ENCODE measurements at places on chromosomes 11 and 22.

GRCh38 chr11:3161309-3161708 lies 3.8 kb downstream of the OSBPL5 start:
- DNase-seq = no peak

DNA sequence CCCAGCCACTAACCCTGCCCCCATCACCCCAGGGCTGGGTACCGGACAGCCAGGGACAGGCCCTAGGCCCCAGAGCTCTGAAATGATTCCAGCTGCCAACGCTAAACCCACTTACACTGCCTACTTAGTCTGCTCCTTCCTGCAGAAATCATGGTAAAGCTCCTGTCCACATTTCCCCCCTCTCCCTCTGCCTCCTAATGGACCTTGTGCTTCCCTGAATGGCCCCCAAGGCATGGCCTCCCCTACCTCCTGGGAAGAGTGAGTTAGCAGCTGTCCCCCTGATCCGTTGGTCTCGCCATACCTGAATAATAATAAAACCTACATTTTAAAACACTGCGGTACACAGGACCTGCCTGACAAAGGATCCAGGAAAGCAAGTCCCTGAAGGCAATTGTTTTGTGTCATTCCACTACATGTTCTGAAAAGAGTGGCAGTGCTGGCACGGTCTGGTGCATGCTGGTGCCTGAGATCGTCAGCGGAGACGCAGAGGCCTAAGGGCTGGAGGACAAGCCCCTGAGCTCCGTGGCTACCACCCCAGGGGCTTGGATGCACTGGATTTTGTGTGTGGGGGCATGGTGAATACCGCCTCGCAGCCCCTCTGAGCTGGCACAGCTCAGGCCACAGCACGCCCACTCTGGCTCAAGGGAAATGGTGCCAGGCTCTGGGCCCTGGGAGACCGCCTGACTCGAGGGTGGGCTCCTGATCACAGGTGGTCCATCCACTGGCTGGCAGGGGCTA lies 186.3 kb downstream of the CTTN start:
- no peak for DNase-seq

DNA sequence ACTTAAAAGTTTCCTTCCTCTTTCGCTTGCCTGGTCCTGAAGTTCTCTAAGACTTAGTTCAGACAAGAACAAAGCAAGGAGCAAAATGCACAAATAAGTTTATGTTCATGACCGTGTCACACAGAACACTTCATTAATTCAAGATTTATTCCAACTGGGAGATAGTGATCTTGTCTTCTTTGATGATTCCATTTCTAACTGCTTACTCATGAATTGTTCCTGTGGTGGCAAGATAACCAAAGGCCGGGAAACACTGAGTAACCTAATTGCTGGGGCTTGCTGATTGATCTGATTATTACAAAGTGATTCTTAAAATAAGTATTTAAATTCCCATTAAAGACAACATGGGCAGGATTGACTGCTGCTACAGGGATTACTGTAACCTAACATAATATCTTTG lies 1462.9 kb upstream of the RAG2 start:
- no peak for DNase-seq

GRCh38 chr11:109526931-109527330 lies 104.9 kb downstream of the C11orf87 start:
- no peak for DNase-seq

GRCh38 chr22:32754413-32755041 lies 47.0 kb upstream of the TIMP3 start:
- no peak for DNase-seq

- no peak for DNase-seq
Observed at GRCh38 chr11:24855951-24856350, 359.1 kb downstream of the LUZP2 start.

DNA sequence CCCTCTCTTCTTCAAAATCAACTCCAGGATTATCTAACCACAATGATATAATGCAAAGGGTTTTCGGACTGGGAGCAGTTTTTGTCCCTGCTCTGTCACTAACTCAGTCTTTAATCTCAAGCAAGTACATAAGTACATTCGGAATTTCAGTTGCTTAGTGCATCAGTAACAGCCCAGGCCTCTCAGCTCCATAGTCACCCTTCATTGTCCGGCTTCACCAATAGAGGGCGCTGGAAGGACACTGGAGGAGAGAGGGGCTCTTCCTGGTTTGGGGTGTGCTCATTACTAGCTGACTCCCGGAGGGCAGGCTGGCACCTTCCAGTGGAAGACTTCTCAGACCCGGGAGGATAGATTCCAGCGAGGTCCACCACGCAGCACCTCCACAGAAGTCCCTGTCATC lies 90.4 kb upstream of the PDGFD start:
- no peak for DNase-seq

GRCh38 chr11:125886997-125887372 lies 483 bp upstream of the HYLS1 start:
- DNase-seq = no peak

- no peak for DNase-seq
Observed at GRCh38 chr11:86743223-86744118, 56.9 kb upstream of the PRSS23 start.

- no peak for DNase-seq
Observed at GRCh38 chr11:85988780-85989179, 80.1 kb downstream of the PICALM start.

DNA sequence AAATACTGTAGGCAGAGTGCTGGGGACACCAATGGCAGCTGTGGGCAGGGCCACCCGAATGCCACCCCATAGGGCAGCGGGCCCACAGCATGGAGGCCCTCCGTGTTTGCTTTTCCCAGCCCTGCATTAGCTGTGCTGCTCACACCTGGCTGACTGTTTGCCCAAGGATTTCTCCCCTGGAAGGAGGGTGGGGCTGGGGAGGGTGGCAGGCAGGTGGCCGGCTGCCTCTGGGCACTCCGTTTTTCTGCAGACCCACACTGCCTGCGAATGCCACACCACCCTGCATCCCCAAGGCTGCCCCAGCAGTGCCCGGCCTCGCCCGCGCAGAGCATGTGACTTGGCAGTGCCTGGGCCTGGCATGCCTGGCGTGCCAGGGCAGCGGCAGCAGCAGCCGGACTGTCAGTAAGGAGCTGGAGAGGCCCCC lies 19.6 kb downstream of the DAGLA start:
- no peak for DNase-seq

DNA sequence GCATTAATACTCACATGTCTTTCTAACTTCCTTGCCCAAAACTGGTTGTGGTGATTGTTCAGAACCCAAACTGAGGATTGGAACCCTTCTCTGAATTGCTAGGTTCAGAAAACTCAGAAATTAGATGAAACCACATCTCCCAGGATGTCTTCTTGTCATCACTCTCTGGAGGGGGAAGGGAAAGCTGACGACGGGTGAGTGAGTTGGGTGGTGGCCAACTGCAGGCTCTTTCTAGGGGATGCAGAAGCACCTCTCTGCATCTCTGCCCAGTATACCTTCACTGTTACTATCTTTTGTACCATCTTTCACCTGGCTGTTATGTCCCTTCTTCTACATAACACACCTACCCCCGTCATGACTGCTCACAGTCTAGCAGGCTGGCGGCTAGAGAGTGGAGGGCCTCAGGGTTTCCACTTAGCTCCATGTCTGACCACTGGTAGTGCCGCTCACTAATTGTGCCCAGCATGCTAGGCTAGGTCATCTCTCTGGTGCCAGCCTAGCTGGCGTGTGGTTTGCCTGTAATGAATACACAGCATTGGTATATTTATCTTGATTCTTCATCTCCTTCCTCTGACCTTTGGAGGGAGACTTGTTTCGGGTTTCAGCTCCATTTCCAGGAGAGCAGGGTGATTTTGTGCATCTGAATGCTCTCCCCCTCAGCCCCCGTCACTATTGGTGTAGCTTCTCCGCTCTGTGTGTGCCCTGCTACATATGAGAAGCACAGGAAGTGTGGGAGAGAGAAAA lies 7.3 kb downstream of the GRAMD1B start:
- no peak for DNase-seq

DNA sequence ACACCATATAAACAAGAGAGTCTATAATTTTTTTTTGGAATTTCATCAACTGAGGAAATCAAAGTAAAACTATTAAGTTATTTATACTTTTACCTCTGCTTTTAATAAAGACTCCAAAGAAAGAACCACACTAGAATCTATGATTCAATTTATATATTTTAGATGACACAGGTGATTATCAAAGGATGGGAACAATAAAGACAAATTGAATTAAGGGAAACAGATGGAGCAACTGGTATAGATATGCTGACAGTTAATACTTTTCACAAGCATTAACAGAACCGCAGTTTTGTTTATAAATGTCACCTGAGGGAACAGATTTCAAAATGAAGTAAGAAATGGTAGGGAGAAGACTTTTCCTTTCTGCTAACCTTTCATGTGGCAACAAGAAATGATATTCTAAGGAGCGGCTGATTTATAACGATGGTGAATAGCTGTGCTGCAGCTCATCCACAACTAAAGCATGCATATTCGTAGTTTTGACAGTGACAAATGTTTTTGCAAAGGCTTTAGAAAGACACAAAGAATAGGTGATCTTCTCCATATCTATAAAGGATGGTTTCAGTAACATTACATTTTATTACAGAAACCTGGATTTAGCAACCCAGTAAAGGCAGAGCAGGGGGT lies 1502.9 kb upstream of the RAG2 start:
- DNase-seq = no peak

Measured in stimulated activated CD4-positive, alpha-beta T cell treated with anti-CD3 and anti-CD28 coated beads, Interleukin-1b, Interleukin-23, amount 100 ng/mL, for 24 hours (primary cell).